ENCODE measurements at places on chromosomes 13 and 19.

DNA sequence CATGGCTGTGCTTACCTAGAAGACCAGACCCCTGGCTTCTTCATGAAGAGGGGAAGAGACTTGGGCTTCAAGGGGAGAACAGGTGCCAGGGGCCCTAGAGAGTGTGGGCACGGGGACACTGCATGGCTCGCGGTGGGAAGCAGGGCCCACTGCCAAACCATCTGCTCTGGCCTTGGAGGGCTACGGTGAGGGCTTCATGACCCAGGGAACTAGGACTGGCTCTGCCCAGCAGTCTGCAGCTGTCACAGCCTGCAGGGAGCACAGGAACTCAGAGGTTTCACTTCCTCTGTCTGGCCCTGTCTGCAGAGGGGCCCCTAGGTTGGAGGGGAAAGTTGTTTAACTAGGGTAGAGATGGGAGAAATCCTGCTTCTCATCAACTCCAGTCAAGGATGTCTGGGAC, 4.3 kb downstream of the ERCC1 start:
- DNase-seq, result no peak

GRCh38 chr19:6067975-6068374, 42.3 kb downstream of the RFX2 start:
- no peak for DNase-seq

DNA sequence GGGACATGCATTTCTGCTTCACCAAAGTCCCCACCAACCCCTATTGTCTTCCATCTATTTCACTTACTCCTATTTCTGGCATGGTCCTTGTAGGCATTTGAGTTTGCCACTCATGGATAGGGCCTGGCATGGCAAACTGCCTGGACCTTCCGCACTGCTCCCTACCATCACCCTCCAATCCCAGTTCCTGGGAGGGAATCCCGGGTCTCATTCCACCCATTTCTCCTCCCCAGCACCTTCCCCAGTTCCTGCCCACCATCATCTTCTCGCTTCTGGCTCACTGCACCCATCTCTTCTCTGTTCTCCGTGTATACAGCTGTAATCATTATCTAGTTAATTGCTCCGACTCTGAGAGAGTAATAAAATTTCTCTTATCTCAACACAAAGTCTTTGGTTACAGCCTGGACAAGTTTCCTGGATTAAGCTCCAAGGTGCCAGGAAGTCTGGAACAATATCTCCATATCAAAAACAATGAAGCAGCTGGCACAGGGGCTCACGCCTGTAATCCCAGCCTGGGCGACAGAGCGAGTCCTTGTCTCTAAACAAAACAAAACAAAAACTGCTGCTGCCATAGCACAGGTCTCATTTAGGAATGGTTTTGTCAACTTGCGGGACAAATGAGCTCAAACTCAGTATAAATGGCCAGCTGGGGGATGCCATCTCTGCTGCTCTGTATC, 17.0 kb upstream of the COX7A1 start:
- no peak for DNase-seq

DNA sequence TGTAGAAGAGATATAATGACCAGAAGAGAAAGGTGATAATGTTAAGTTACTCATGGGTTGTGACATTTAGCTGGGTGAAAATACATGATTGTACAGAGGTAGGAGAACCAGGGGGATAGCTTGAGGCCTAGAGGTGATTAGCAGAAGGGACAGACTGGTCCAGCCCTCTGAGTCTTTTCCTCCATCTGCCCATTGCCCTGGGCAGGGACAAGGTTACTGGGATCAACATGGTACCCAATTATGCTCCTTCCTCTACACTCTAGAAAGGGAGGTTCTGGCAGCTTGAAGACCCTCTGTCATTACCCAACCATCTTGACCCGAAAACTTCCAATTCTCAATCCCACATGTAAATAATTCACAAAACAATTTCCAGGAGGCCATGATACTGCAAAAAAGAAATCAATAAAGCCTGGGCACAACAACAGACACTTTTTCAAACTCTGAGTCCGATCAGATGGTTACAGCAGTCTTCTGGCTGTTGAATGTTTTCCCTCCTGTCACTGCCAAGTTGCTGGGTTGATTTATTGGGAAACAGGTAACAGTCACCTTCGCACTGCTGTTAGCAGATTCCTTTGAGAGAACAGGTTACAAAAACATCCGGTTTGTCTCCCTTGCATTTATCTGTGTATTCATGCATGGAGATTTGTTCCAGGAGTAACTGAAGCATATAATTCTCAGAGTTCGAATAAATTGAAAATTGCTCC, 239.1 kb upstream of the HTR2A start:
- no peak for DNase-seq

DNA sequence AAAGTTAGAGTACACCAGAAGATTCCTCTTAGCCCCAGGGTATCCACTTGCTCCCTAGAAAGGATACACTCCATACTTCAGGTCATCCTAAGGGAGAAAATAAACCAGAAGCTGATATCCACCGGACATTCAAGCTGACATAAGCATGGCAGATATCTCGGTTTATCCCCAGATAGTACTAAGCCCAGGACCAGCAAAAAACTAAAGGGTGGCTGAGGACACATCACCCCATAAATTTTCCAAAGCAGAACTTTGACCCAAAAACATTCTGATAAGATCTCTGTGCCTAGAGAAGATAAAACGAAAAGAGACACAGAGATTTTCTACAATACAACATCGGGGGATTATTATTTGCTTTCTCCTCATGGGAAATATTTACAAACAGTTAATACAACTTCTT, 13.9 kb upstream of the ZNF431 start:
- no peak for DNase-seq

DNA sequence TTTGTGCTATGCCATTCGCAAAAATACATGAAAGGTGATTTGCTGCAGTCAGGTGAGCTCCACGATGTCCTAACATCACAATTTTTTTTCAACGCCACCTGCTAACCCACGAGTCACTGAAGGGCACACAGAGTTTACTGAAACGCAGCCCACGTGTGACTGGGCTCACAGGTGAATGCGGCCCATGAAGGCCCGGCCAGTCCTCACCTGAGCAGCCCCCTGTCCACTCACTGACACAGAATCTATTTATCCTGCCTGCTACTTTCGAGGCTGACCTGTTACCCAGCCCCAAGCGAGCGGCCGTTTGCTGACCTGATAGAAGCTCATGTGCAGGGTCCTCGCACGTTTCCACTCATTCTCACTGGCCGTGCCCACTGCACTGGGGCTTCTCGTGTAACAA, 121.9 kb upstream of the SOX1 start:
- no peak for DNase-seq

DNA sequence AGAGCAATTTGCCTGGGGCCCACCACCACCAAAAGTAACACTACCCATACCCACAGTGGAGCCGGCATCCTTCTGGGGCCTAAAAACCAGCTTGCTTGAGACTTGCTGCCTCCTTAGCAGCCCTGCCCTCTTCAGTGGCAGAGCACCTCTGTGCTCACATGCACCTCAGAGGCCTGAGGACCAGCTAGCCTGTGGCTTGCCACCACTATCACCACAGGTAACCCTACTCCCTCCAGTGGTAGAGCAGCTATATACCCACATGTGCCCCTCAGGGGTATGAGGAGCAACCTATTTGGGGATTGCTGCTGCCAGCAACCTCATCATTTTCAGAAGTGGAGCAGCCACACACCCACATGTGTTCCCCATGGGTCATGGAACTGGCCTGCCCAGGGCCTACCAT, 111.4 kb upstream of the SPRY2 start:
- no peak for DNase-seq
